ENCODE measurements at places on chromosomes 6 and 20.

- no peak for DNase-seq
These were observed 271.6 kb upstream of the SGK1 start for GRCh38 chr6:134589512-134589911.

DNA sequence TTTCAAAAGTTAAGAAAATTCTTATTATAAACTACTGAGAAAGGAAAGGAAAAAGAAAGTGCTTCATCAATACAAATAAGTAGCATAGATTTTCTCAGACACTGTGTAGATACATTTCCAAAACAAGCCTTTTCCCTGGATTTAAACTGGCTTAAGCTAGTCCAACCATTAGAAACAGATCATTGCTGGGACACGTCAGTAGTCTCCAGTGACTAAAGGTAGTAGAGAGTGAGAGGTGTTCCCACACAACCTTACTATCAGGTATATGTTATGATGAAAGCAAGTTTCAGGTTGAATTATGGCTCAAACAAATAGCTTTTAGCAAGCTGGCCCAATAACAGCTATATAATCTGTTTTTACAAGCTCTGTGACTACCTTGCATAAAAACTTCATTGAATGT is 47.3 kb upstream of the SLC2A12 start:
- no peak for DNase-seq

GRCh38 chr6:129432738-129433137 is 277.2 kb downstream of the ARHGAP18 start:
- DNase-seq = no peak

GRCh38 chr6:113936093-113936934 is 34.6 kb downstream of the HDAC2 start:
- DNase-seq = no peak

GRCh38 chr6:108564178-108564577 is 3.5 kb downstream of the FOXO3 start:
- DNase-seq = no peak

DNA sequence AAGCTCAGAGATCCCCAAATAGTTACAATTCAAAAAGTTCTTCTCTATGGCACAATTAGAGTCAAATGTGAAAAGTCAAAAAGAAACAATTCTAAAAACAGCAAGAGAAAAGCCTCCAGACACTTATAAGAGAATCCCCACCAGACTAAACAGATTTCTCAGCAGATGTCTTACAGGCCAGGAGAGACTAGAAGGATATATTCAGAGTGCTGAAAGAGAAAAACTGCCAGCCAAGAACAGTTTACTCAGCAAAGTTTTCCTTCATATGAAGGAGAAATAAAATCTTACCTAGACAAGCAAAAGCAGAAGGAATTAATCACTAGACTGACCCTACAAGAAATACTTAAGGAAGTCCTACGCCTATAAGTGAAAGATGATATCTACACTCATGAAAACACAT is 176.1 kb upstream of the OPRM1 start:
- DNase-seq = no peak

- no peak for DNase-seq
These were observed 27.7 kb upstream of the VEGFA start for GRCh38 chr6:43742285-43742684.

GRCh38 chr20:18001131-18001921 is 32.5 kb downstream of the MGME1 start:
- DNase-seq = no peak

DNA sequence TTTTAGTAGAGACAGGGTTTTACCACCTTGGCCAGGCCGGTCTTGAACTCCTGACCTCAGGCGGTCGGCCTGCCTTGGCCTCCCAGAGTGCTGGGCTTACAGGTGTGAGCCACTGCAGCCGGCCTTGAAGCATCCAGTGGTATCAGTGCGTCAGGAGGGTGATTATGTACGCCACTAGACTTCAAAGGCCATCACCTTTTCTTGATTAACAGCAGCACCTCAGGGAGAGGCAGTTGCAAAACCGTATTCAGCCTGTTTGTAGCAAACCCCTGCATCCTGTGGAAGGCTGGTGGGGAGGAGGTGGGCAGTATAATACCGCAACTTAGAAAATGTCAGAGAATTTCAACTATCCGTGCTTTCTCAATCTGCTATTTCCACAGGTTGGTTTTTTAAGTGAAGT is 27.3 kb upstream of the SHLD1 start:
- DNase-seq = no peak

DNA sequence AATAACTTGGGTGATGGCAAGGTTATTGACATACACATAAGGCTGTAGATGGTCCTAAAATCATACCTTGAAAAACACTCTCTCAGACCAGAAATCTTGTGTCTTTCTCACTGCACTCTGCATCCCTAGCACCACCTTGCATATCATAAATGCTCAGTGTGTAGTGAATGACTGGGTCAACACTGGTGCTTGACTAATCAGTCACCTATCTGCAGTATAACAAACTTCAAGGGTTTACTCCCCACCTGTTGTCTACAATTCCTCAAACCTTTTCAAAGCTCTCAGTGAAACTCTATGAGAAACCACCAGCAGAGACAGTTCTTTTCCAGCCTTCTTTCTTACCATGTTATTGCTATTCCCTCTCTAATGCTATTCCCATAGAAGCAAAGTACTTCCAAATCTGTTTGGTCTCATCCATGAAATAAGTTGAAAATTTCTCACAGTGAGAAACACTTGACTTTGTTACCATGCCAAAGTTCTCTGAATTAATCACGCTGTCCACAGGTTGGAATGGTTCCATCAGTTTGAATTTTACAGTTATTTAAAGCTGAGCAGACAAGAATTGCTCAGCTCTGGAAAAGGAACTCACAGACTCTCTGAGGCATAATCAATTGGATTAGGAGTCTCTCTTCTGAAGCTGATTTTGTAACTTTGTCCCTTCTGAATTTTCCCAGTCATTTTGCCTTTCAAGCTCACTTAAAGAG is 104.8 kb upstream of the EYA4 start:
- DNase-seq = no peak

DNA sequence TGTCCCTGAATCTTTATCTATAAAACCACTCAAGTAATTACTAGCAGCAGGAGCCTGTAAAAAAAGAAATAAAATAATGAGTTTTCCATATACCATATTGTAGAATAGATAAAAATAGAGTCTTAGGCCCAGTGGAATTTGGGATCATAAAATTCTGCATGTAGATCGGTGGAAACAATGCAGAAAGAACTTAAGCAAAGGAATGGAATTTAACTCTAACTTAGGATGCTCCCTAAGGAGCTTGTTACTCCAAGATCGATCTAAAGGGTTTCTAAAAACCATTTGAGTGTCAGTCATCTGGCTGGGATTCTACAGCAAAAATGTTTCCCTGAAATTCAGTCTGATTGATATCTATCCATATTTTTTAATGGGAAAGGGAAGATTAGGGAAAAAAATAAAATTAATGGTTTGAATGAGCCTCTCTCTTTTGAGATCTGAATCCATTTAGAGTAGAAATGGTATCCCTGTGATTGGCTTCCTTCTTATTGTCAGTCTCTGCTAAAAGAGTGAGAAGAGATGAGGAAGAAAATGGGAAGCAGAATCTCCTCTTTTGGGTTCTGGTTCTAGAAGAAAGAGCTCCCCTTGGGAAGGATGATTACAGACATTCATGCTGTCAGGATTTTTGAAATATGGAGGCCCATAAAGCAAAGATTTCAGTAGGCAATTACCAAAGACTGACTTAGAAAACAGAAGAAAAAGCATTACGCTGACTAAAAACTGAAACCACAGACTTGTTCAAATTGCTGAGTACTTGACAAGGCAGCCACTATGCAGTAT is 564.3 kb upstream of the MARCKS start:
- no peak for DNase-seq

DNA sequence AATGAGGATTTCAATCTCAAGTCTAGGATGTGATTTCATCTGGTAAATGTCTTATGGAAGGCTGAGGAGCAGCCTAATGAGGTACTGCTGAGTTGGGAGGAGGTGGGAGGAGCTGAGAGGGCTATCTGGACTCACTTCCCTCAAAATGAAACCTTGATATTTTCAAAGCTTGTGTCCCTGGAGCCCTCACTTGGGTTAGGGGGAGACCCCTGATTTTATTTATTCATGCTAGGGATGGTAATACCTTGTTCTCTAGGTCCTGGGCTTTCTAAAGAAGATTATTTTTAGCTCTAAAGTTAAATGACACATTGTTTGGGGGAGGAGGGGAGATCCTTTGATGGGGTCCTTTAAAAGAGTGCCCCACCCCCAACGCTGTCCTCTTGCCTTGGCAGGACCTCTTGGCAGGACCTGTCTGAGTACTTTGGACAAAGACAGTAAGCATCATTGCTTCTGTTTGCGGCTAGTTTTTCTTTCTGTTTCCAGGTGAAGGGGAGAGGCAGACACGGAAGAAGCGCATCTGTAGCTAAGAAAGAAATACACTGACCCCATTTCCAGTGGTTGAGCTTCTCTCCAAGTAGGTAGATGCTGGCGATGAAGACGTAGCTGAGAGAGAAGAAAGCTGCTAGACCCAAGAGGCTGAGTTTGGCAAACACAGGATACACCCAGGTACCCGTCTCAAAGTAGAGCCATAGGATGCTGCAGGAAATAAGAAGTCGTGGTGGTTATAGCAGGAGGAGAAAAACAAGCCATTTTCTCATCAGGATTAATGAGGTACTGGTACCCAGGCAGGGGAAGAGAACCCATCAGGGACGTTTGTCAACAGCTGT is 55.6 kb downstream of the ADTRP start:
- DNase-seq = no peak

DNA sequence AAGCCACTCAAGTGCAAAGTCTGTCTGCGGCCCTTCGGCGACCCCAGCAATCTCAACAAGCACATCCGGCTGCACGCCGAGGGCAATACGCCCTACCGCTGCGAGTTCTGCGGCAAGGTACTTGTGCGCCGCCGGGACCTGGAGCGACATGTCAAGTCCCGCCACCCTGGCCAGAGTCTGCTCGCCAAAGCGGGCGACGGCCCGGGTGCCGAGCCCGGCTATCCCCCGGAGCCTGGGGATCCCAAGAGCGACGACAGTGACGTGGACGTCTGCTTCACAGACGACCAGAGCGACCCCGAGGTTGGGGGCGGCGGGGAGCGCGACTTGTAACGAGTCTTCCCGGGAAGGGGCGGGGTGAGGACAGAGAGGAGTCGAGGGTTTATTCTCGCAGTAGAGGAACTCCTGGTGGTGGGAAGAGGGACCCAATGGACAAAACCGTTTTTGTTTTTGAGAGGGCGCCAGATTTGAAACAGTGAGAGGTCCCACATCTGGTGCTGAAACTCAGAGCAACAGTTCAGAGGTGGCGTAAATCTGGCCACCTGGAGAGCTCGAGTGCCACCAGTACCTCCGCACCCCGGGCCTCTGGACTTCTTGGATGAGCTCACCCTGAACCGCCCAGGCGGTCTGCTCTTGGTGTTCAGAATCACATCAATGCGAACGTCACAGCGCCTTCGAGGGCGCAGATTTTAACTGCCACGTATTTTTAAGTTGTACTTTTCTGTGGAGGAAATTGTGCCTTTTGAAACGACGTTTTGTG is 8.0 kb downstream of the PRDM13 start:
- no peak for DNase-seq

GRCh38 chr6:9233226-9233625 is 797.9 kb upstream of the SLC35B3 start:
- DNase-seq = no peak

- no peak for DNase-seq
These were observed 3.5 kb downstream of the GNMT start for GRCh38 chr6:42963855-42964605.

DNA sequence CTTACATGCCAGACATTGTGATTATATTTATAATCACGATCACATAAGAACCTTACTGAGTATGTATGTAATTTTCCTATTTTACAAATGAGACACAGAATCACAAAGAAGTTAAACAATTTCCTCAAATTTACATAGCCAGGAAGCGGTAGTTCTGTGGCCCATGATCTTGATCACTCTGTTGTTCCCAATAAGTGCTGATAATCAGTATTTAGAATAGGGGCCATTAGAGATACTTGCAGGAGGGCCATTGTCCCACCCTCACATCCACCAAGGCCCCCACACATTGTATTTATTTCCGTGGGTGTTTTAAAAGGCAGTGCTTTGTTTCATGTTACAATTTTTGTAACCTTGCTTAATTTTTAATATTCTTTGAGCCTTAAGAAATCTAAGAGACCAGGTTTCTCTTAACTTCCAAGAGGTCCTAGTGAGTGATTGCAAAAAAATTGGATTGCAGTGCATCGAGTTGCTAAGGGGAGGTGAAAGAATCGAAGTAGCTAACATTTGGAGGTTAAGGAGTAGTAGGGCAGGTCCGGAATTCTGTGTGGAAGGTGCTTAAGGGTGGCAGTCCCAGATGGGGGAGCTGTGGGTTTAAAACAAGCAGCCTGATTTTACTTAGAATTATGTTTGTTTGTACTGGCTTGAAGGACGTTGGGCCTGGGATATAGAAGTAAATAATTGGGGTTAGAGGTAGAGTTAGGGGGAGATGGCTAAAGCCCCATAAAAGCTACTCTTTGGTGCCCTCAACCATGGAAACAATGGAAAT is 339.4 kb downstream of the CDKAL1 start:
- DNase-seq = no peak
